Forelimb muscle (tissue), 1 donor: ENCODE measurements at places on chromosomes 7 and 10. TPM values are rescaled to one million over a fixed set of nuclear protein-coding genes. Genes with fewer than 3 reads are reported as not detected.

- DNase-seq = no peak
These were observed 304.5 kb downstream of the ZNF248 start for GRCh38 chr10:37552881-37553280.

DNA sequence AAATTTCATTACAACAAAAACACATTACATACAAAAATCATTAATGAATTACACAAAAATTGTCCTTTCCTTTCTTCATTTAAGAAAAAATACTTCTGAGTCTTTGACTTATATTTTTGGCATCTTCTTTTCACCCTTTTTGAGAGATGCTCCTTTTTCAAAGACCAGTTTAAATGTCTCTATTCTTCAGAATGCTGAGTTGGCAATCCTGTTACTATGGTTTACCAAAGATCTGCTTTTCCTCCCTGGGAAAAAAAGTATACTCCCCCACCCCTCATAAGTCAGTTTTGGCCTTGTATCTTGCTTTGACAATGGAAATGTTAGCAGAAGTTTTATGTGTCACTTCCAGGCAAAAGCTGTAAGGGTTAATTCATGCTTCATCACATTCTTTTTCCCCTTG, 198.4 kb upstream of the GRM3 start:
- no peak for DNase-seq

DNA sequence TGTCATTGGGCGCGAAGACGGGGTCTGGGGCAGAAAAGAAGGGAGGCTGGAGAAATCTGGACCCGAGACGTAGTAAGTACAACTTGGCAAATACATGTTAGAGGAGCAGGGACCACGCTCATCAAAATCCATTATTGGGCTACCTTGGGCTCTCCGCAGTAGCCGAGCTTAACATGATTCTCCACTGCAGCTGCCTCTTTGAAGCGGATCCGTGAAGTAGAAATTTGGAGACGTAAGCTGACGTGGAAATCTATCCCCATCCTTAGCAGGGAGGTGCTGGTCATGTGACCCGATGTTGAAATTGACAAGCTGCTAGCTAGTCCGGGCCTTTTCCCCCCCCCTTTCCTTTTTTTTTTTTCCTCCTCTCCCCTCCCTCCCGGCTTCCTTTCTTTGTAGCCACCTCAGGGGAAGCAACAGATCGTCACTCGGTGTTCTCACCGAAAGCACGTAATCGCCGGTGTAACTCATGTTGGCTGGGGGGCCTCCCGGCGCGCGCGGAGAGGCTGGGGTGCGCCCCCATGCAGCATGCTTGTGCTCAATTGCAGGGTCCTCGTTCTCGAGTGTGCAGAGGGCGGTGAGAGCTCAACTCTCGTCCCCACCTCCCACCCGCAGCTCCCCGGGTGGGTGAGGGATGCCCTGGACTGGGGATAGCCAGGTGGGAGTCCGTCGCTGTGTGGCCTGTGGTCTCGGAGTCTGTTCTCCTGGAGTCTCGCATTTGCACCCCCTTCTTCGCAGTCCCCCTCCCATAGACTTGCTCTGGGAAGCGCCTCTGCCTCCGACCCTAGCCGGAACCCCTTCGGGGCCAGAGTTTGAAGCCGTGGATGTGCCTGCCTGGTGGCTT, at the start of gene HOXA11:
HOXA11 (minus strand) TSS at position 220 of the 841 bp plus-strand sequence; CDS start at position 132, 88 bp downstream.
- DNase-seq = no peak

GRCh38 chr7:70092314-70093204, 494.3 kb downstream of the AUTS2 start:
- peak; percentile 60 for DNase-seq

DNA sequence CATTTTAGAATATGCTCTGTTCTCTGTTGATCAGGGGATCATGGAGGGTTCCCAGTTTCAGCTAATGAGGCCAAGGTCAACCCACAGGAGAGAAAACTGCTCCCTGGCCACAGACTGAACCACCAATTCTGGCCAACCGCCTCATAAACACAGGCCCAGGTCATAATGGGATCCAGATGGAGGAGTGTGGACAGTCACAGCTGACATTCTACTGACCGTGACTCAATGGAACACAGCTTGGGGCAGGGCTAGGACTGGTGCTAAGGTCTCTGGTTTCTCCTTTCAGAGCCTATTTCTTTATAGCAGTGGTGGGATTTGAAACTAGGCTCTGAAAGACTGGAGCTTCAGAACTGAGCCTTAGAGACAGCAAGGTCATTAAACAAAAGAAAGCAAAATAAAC, 68.3 kb downstream of the HIPK2 start:
- no peak for DNase-seq

- no peak for DNase-seq
These were observed 94.8 kb upstream of the AFAP1L2 start for GRCh38 chr10:114499116-114499515.

GRCh38 chr10:77431209-77431611, 206.4 kb downstream of the KCNMA1 start:
- DNase-seq = no peak

- DNase-seq = no peak
These were observed 411.7 kb downstream of the TCERG1L start for GRCh38 chr10:130899856-130900255.

DNA sequence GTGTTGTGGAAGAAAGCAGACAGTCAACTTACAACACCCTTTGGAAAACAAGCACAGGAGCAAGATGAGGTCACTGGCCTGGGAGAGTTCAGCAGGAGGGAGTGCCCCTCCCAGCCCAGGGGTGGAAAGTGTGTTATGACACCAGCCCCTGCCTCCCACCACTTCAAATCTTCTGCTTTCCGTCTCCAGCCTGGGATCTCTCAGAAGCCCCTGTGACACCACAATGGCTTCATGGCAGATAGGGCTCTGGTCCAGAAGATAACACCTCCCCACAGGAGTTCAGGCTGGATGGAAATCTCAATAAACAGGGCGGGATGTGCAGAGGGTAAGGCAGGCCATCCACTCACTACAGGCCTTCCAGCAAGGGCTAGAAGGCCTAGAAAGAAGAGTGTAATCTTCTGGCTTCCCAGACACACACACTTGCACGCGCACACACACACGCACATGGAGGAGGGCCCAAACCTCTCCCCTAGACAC, 48.7 kb upstream of the ZMIZ1 start:
- no peak for DNase-seq

- no peak for DNase-seq
These were observed 16.6 kb downstream of the KLHDC10 start for GRCh38 chr7:130086938-130087337.

- no peak for DNase-seq
These were observed 119.6 kb upstream of the AFAP1L2 start for GRCh38 chr10:114523876-114524275.

GRCh38 chr7:108330227-108330626, 126.0 kb downstream of the NRCAM start:
- DNase-seq = no peak

GRCh38 chr10:132404169-132404880, 7.3 kb downstream of the PWWP2B start:
- DNase-seq = no peak

DNA sequence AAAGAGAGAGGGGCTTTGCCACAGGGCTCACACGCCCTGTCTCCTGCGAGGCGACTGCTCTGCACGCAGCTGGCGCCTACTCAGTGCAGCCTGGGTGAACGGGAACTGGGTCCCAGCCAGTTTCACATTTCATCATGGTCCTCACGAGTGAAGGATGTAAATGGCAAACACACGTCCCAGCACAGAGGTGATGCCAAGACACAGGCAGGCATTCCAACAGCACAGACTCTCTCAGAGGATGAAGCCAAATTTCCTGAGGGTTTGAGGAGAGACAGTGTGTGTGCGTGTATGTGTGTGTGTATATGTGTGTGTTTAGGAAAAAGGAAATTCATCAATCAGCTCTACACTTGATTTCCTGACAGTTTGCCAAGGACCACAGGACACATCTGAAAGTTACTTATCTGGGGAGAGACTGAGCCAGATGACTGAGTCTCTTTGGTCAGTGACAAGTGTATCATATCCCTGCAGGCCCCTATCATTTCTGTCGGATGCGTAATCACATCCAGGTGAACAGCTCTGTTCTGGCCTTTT, 53.9 kb downstream of the CHST15 start:
- DNase-seq = no peak

DNA sequence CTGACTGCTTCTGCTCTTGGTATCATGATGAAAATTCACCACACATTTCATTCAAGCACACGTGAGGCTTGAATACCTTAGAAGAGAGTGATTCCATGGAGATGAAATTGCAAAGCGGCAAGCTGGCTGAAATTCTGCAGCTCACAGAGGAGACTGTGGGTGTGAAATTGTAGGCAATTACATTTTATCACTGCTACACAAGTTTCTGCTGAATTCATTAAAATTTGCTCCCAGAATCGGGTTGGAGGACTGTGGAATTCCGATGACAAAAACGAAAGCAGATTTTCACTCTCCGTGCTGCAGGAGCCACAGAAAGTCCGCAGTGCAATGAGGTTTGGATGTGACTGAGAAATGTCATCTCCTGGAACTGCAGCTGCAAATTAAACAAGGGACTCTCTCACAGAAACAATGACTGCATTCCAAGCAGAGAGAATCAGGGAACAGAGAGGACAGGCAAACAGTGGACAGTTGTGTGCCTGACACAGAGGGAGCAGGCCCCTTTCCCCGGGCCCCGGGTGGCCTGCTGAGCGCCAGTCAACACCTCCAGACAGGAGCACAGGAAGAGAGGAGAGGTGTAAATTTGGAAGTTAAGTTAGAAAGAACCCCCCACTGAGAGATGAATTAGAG, 109.1 kb downstream of the C10orf90 start:
- DNase-seq = peak; percentile 38

GRCh38 chr7:148575640-148576411, 14.7 kb upstream of the C7orf33 start:
- peak; percentile 1 for DNase-seq

DNA sequence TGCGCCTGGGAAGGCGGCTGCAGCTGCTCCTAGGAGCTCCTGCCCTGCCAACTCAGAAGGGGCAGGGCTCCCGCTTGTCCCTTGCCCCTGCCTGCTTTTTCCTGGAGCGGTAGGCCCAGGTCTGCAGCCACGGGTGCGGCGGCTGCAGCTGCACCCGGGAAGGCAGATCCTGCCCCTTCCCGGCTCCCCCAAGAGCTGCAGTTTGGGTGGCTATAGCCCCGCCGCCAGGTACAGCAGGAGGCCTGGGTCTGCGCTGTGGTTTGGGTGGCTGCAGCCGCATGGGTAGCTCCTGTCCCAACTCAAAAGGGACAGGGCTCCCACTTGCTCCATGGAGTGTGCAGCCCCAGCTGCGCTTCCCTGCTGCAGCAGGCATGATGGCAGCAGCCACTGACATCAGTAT, 6.5 kb upstream of the AUTS2 start:
- DNase-seq = no peak

DNA sequence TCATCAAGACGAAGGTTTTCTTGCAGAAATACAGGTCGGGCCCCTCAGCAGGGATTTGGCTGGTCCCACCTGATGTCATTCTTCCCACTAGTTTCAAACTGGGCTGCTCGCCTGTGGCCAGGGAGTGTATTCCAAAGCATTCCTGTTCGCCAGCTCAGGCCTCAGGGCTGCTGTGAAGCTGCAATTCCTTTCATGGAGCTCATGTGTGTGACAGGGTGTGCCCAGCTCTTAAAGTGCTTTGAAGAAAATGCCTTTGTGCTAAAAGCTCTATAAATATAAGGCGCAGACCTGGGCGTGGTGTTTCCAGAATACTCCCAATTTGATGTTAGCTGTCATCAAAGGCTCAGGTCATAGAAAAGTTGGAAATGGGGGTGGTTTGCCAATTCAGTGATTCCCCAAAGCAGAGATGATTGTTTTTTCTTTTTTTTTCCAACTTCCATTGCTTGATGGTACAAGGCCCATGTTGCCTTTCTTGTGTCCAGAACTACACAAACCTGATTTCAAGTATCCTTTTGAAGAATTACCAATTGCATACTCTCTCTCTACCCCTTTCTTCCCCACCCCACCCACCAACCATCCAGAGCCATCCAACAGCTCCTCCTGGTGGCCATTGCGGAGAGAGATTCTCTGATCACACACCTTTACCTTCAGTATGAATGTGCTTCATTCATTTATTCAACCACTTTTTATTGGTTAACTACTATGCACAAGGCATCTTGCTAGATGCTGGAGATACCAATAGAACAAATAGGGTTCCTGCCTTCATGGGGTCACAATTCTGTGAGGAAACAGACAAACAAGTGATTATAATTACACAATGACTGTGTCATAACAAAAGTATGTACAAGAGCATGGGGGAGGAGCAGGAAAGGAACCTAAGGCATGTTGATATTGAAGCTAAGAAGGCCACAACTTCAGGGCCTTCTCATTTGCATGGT, 297.3 kb upstream of the LYZL1 start:
- DNase-seq = no peak

DNA sequence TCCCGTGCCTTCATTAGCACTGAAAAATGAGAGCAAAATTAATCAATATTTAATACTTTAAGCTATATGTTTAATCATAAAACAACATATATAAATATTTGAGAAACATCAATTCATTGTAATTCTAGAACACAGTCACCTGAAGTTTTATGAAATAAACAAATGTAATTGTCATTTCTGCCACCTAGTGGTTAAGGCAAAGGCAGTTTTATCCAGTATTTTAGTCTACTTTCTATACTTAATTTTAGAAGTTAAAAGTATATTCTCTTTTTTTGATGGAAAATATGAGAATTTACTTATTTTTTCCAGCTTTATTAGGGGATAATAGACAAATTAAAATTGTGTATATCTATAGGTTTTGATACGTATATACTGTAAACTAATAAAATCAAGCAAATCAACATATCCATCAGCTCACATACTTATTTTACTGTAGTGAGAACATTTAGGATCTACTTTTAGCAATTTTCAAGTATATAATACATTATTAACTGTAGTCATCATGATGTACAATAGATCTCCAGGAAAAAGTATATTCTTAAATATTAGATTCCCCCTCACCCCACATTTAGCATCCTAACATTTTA, 16.9 kb downstream of the PCGF6 start:
- DNase-seq = no peak

The ZPBP gene
- not detected for polyA plus RNA-seq

The GPC2 gene
- 6.3 TPM for polyA plus RNA-seq

The ODAD2 gene
- polyA plus RNA-seq = 0.62 TPM

The PAPSS2 gene
- 7.8 TPM for polyA plus RNA-seq

The FFAR4 gene
- polyA plus RNA-seq = 0.04 TPM

The GIMAP2 gene
- polyA plus RNA-seq = 5.4 TPM

The SPDYE18 gene
- polyA plus RNA-seq = 0.22 TPM

The PAPOLB gene
- 0.05 TPM for polyA plus RNA-seq

The EBLN1 gene
- not detected for polyA plus RNA-seq

The TYSND1 gene
- 4.2 TPM for polyA plus RNA-seq

The ANKRD30A gene
- polyA plus RNA-seq = not detected
